Stimulated activated CD4-positive, alpha-beta T cell treated with anti-CD3 and anti-CD28 coated beads, TNF-alpha, amount 100 ng/mL, for 4 hours (primary cell): ENCODE measurements at places on chromosomes 13 and 19.

- DNase-seq: no peak
These were observed 47.0 kb upstream of the DIAPH3 start for GRCh38 chr13:60210510-60211330.

GRCh38 chr13:74316547-74316946 is 182.3 kb upstream of the KLF12 start:
- no peak for DNase-seq

GRCh38 chr13:110456550-110456949 is 105.0 kb downstream of the RAB20 start:
- DNase-seq: no peak

- no peak for DNase-seq
These were observed 4.1 kb downstream of the SWSAP1 start for GRCh38 chr19:11378319-11379189.

GRCh38 chr19:33706631-33707030 is 84.9 kb downstream of the CHST8 start:
- DNase-seq: no peak

GRCh38 chr13:27631156-27631555 is 9.5 kb downstream of the POLR1D start:
- DNase-seq: no peak

DNA sequence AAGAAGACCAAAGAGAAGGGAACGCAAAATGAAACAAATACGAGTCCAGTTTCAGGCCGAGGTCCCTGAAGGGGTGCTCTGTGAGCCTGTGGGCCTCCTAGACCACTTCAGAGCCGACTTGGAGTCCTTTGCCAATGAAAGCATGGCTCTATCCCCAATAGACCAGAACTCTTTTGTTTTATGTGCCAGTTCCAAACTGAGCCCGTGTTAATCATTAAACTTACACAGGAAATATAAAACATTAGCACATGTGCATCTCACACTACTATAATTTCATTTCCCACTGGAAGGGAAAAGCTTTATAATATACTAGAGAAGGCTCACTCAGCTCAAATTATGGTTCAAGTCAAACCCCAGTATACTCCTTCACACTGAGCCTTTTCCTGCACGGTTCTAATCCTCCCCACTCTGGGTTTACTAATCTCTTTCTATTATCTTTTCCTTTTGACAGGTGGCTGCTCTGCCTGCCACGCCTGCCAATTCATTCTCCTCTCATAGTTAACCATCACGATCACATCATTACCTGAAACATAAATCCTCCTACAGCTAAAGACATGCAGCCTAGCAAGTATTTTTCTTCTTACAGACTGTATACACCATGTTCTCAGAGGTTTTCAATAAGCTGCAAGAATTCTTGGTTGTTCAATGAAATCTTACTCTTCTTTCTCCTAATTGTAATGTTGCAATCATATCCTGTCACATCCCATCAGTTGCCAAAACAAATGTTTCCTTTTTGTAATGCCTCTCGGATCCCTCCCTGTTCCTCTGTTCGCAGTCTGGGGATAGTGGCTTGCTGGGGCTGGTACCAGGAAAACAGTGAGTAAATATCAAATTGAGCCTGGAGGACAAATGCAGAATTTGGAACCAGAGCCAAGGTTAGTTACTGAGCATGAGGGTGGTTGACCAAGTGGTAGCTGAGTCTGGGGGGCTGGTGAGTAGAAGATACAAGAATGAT is 18.8 kb upstream of the WASF3 start:
- no peak for DNase-seq

- DNase-seq: no peak
These were observed 17.1 kb downstream of the CLN5 start for GRCh38 chr13:77009011-77009410.

GRCh38 chr13:114237415-114238112 is 2.9 kb downstream of the CDC16 start:
- DNase-seq: no peak

DNA sequence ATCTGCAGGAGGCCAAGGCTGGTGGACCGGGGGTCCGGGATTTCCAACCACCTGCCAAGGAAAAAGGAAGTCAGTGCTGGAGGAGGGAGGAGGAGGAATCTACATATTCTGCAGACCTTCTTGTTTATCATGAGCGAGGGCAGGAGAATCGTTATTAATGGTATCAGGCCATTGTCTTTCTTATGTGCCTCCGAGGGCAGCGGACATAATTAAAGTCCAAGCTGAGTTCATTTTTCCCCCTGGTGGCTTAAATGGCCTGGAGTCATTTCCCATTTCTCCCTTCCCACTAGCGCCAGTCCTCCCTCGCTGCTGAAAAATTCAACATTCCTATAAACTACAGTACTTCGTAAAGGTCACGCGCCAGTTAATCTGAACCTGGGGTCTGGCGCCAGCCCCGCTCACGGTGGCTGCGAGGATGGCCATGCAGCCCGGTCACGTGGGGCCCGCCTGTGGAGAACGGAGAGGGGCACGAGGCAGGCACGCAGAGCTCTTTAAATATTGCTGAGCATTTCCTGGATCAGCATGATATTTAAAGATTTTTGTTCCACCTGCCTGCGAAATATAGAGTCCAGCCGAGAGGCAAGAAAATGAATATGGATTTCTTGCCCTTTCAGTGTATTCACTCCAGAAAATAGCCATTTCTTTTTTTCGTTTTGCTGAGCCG is 85.2 kb upstream of the PCDH8 start:
- no peak for DNase-seq

DNA sequence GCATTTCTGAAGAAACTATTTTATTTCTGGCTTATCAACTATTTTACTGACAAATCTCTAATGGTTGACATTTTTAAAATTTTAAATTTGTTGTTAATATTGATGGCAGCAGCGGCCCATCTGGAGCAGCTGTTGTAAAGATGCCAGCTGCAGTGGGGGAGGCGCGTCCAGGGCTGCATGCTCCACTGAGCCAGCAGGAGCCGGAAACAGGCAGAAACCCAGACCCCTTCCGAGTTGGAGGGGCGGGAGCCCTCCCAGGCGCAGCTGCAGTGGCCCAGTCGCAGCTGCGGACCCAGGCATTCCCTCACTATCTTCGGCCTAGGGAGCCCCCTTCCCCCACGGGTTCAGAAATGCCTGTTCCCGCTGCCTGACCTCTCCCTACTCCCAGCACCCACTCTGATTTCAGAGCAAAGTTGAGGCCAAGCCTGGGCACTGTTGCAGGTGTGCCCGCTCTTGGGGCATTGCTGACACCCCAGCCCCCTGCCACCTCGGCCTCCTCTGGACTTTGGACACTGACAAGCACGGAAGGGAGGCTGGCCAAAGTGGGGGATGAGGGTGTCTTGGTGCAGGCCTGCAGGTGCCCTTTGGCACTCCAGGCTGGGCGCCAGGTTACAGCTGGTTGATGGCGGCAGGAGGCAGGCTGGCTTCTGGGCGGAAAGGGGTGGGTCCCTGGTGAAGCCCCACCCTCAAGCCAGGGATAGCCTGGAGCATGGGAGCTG is 69.2 kb downstream of the PIBF1 start:
- DNase-seq: no peak
